Stimulated activated CD8-positive, alpha-beta memory T cell treated with anti-CD3 and anti-CD28 coated beads, Interleukin-4, amount 100 ng/mL, for 1 hour (primary cell): ENCODE measurements at places on chromosomes 5 and 9.

GRCh38 chr5:180156141-180156540 lies 52.9 kb downstream of the RASGEF1C start:
- DNase-seq: no peak

DNA sequence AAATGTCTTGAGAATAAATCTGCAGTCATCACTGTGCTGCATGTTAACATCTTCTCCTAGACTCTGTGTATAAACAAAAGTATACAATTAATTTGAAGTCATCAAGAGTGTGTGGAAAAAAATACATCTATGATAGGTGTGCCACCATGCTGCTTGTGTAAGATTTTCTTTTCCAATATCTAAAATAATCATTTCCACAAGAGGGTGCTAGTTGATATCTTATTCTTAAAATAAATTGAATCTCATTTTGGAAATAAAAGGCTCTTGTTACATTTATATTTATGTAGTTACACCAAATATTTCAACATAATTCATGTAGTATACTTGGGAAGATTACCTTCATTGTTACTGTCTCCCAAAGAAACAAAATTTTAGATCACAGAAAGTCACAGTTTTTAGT lies 14.1 kb upstream of the MOCS2 start:
- no peak for DNase-seq

DNA sequence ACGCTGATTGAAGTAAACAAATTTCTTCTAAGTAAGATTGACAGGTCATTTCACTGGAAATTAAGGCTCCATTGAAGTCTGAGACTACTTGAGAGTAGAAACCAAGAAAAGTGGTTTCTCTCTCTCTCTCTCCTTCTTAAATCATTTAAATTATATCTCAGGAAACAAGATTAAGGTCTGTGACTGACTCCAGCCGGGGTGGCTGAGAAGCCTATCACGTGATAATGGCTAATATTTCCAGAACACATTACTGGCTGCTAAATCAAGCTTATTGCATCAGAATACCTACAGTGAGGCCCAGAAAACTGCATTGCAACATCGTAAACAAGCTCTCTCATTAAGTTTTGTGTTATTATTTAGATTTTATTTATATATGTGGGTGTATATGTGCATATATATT lies 88.4 kb downstream of the PTCD2 start:
- no peak for DNase-seq

DNA sequence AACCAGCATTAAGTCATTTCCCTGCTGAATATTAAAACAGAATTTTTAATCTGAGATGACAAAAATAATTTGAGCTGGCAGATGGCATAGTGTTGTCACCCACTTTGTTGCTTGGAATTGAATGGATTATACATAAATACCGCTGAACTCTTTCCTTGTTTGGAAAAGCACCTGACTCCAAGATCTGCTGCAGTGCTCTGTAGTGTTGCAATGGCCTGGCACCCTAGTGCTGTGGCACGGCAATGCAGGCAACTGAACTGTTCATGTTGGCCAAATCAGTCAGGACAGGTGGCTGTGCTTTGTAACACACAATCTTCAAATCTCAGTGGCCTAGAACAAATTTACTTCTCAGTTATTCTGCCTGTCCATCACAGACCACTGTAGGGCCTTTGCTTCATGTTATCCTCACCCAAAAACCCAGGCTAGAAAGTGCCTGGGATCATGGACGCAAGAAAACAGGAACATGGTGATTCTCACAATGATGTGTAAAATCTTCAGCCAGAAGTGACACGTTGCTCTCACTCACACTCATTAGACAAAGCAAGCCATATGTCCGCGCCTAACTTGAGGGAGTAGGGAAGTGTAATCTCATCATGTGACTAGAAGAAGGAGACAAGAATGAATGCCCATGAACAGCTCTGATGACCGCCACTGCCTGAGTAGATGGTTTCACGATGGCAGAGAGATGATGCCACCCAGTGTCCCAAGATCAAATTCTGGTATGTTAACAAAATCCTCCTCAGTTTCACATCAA lies 191.9 kb upstream of the PUM3 start:
- no peak for DNase-seq

GRCh38 chr5:102286476-102286875 lies 9.6 kb downstream of the SLCO4C1 start:
- no peak for DNase-seq

DNA sequence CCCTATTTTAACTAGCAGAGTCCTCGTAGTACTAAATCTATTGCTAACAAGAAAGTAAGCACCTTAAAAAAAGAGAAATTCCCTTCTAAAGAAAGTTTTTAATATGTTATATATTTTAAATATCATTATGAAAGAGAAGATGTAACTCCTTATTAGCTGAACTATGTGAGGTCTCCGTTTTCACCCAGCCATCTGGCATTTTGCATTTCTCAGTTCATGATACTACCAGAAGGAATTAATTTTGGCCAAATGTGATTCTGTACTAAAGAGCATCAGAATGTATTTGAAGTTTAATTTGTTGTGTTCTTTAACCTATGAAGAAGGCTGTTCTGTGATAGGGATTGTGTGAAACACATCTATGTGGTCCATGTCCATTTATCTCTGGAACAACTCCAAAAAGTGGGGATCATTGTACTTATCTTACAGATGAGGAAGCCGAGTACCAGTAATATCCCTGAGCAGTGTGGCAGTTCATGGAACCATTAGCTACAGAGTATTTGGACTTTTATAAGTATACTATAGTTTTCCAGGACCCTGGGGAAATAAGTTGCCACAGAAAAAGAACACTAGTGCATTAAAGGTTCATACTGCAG lies 29.8 kb downstream of the TNFAIP8 start:
- no peak for DNase-seq

GRCh38 chr5:169763376-169764017 lies 126.4 kb downstream of the DOCK2 start:
- DNase-seq: no peak

- DNase-seq: no peak
Observed at GRCh38 chr5:82594097-82594496, 315.9 kb upstream of the RPS23 start.

DNA sequence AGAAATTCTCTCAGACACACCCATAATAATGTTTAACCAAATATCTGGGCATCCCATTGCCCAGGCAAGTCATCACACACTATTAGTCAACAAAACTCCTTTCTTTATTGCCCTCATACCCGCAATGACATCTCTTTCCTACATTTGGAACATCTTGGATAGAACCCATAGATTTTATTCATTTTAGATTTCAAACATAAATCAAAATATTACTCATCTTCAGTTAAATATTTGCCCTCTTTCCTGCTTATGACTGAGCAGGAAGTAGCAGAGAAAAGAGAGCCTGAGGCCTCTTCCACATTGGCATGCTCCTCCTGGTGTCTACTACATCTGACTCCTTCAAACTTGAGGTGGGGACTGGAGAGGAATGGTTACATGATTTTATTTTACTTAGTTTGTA lies 592.0 kb downstream of the CHSY3 start:
- no peak for DNase-seq

DNA sequence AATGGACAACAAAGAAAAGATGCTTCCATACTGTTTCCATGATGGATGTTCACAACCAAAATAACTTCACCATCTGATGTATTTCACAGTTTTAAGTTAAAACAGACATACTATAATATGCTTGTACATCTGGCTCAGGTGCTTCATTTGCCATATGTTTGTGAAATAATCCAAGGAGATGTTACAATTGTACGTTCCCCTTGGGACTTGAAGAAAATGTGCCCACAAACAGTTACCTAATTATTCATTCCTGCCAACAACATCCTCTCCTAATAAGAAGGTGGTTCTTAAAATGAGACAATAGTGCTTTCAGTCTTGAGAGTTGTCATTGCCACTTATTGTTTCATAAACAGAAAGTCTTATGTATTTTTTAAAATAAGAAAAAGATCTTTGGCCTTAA lies 33.1 kb upstream of the SMARCA2 start:
- no peak for DNase-seq

- no peak for DNase-seq
Observed at GRCh38 chr5:124956471-124957029, 210.1 kb upstream of the ZNF608 start.

- DNase-seq: no peak
Observed at GRCh38 chr5:52013523-52013922, 630.3 kb downstream of the ISL1 start.

GRCh38 chr5:147887930-147888329 lies 9.4 kb downstream of the SCGB3A2 start:
- no peak for DNase-seq

GRCh38 chr5:142000704-142001484 lies 11.9 kb downstream of the GNPDA1 start:
- no peak for DNase-seq

DNA sequence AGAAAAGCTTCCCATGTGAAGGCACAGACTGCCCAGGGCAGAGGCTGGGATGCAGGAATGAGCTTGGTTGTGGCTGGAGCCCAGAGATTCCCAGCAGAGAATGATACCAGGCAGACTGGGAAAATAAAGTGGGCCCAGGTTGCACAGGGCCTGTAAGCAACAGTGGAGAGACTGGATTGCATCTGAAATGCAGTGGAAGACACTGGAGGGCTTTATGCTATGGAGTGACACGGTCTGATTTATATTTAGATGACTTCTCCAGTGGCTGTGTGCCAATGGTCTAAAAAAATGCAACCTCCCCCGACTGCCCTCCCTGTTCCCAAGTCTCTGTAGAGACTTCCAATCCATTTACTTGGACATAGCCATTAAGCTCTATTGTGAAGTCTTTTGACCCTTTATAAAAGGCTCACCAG lies 951.1 kb upstream of the DMAC1 start:
- DNase-seq: no peak

DNA sequence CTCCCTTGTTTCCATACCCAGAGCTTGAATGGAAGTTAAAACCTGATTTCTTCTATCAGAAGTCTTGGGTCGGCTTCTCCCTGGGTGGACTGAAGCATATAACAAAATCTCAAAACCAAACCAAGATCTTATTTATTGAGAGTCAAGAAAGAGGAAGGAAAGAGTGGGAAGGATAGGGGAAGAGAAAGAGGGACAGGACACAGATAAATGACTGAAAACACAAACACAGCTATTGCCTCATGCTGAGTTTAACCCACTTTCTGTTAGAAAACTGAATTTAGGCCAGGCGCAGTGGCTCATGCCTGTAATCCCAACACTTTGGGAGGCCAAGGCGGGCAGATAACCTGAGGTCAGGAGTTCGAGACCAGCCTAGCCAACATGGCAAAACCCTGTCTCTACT lies 92.9 kb downstream of the PALM2AKAP2 start:
- DNase-seq: no peak

GRCh38 chr9:130340011-130340410 lies 74.5 kb downstream of the HMCN2 start:
- no peak for DNase-seq

DNA sequence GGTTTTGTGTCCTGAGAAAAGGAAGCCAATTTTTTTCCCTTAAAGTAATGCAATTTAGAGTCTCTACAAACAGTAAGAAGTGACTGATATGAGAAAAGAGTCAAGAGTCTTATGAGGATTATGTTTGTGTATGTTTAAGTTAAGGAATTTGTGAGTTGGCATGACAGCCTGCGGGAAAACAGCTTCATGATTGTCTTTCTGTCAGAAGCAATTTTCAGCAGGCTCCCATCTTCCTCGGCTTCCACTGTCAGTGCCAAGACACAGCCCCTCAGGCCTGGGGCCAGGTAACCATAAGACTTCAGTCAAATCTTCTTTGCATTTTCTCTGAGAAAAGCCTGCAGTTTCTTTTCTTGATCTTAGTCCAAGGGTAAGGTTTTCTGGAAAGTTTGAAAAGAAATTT lies 17.0 kb upstream of the SELENOP start:
- no peak for DNase-seq

DNA sequence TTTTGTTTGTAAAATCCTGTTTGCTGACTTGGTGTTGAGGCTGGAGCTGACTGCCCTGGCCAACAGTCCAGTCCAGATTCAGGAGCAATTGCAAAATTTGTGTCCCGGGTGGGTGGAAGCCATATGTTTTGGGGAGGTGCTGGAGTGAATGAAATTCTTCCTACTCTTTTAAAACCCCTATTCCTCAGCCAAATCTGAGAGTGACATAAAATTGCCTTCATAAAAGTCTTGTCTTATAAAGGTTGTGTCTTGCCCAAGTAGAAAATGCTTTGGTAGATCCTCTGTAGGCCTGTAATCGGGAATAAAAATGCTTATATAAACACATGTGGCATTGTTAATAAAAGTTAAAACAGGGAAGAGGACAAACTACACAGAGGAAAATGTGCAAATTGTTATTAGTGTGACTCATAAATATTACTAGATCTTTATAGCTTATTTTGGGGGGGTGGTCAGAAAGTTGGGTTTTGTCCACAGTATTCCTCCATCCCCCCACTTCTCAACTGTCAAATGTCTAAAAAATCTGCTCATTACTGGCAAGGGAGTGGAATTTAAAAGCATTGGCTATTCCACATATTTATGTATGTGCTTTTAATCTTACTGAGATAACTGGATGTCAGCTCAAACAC lies 45.6 kb downstream of the NNT start:
- DNase-seq: no peak

DNA sequence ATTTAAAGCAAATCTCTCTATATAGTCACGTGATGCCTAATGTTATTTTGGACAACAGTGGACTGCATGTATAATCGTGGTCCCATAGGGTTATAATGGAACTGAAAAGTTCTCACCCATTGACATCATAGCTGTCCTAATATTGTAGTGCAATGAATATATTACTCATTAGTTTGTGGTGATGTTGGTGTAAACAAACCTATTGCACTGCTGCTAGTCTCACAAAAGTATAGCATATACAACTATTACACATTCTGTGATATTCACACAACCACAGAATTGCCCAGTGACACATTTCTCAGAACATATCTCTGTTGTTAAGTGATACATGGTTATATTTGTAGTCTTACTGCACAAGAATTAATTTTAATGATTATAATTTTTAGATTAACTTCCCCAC lies 37.7 kb downstream of the IPO11 start:
- DNase-seq: no peak

- no peak for DNase-seq
Observed at GRCh38 chr5:149166128-149166527, 24.8 kb downstream of the ABLIM3 start.

- DNase-seq: no peak
Observed at GRCh38 chr9:93132287-93132927, 1.6 kb downstream of the NINJ1 start.

- DNase-seq: no peak
Observed at GRCh38 chr9:137757613-137758029, 120.0 kb upstream of the CACNA1B start.

GRCh38 chr5:159610966-159611579 lies 280.8 kb upstream of the IL12B start:
- no peak for DNase-seq

DNA sequence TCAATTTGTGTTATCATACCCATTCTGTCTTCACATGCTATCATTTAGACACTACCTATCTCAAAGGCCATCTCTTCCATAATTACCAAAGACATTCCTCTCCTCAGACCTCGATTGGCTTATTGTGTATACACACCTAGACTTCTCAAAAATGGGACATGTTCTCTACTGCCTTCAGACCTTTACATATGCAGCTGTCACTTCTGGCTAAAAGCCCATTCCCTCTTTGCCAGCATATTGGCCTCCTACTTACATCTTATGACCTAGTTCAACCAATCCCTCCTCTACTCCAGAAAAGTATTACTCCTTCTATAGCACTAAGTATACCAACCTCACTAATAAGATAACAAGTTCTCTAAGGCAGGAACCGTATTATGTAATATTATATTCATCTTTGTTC lies 84.4 kb downstream of the RAPGEF6 start:
- DNase-seq: no peak

GRCh38 chr5:124463851-124464250 lies 282.6 kb downstream of the ZNF608 start:
- no peak for DNase-seq

- DNase-seq: no peak
Observed at GRCh38 chr9:847505-847904, 6.0 kb downstream of the DMRT1 start.

GRCh38 chr5:34496260-34496691 lies 159.9 kb upstream of the RAI14 start:
- no peak for DNase-seq
